ENCODE measurements at places on chromosomes 6 and 20.

DNA sequence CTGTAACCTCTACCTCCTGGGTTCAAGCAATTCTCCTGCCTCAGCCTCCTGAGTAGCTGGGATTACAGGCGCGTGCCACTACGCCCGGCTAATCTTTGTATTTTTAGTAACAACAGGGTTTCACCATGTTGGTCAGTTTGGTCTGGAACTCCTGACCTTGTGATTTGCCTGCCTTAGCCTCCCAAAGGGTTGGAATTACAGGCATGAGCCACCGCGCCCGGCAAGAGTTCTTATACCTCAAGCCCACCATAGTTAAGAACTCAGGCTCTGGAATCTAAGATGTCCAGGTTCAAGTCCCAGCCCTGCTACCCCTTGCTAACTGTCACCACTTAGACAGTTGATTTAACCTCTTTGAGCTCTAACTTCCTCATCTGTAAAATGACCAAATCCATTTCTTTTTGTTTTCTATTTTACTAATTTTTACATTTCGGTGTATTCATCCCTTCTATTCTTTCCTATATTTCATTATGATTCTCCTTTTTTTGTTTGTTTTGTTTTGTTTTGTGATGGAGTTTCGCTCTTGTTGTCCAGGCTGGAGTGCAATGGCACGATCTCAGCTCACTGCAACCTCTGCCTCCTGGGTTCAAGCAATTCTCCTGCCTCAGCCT lies 104.8 kb upstream of the ZNF217 start:
- no peak for DNase-seq

DNA sequence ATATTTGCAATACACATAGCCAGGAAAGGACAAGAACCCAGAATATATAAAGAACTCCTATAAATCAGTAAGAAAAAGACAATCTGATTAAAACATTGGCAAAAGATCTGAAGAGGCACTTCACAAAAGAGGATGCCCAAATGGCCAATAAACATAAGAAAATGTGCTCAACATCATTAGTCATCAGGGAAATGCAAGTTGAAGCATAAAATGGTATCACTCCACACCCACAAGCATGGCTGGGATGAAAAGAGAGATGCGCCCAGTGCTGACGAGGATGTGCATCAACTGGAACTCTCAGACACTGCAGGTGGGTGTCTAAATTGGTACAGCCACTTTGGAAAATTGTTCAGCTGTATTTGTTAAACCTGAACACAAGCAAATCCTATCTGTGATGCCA lies 42.4 kb upstream of the MLN start:
- no peak for DNase-seq

- no peak for DNase-seq
Measured at GRCh38 chr6:15663130-15663871, 473 bp upstream of the DTNBP1 start.

DNA sequence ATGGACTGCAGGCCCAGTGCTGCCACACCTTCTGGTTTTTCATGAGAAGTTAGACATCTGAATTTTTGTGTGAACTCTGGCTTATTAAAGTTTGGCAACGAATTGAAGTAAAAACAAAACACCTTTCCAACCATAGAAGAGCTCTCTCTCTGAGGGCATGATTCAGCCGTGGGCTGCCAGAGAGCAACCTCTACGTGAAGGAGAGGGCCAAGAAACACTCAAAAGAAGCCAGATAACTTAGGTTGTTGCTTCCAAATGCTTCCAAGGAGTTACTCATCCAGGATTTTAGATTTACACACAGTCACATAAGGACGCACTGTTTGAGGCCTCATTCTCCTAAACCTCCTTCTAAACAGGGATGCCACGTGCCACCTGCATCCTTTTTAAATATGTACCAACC lies 65.5 kb downstream of the NRN1 start:
- DNase-seq = no peak

DNA sequence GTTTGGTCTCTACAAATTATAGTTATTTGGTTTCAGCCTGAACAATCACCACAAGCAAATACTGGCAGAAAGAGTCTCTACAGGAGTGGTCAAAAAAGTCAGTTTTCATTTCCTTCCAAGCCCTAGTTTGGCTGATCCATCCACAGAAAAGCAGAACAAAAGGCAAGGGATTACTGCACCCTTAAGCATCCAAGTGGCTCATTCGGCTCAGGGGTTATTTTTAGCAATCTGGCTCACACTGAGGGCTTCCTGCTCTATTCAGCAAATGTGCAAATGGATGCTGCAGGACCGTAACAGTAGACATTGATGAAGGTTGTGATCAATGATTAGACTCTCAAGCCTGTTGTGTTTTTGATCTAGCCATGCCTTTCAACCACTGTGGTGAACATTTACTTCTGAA lies 62.2 kb upstream of the FABP7 start:
- DNase-seq = no peak

GRCh38 chr20:24696396-24696795 lies 227.0 kb downstream of the SYNDIG1 start:
- no peak for DNase-seq

- DNase-seq = no peak
Measured at GRCh38 chr6:82878812-82879211, 186.8 kb downstream of the UBE3D start.

DNA sequence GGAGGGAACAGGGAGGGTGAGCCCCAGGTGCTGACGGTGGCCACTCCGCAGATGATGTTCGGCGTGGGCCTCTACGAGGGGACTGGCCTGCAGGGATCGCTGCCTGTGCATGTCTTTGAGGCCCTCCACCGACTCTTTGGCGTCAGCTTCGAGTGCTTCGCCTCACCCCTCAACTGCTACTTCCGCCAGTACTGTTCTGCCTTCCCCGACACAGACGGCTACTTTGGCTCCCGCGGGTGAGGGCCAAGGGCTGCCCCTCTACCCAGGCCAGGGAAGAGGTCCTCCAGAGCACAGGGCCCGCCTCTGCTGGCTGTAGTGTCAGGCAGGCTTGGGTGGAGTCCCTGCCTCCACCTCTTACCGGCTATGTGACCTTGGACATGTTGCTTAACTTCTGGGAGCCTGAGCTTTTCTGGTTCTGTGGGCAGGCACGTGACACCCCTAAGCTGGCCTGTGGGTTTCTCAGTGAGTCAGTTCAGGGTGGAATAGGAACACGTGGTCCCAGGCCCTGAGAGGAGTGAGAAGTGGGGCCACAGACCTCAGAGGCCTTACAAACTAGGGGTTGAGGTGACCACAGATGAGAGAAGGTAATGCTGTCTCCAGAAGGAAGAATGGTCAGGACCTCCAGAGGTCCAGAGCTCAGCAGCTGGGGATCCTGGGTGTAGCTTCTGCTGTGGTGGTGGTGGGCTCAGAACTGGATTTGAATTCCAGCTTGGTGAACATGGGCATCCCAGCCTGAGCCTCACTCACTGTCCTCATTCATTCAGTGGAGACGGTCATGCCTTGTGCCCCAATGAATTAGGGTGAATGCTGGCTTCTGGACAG lies 11.9 kb downstream of the PCIF1 start:
- DNase-seq = no peak
